ENCODE measurements at places on chromosomes 16 and 17. TPM values are rescaled to one million over a fixed set of nuclear protein-coding genes. Genes with fewer than 3 reads are reported as not detected.

PIEZO1 gene
- total RNA-seq = 375 TPM

CD79B gene
- total RNA-seq = not detected

SLFN11 gene
- total RNA-seq = not detected

SOST gene
- total RNA-seq = not detected

SCO1 gene
- 52.4 TPM for total RNA-seq

NTN3 gene
- total RNA-seq = not detected

MT1H gene
- not detected for total RNA-seq

CMTM2 gene
- total RNA-seq = not detected

MILR1 gene
- total RNA-seq = 0.71 TPM

IFI35 gene
- total RNA-seq = 47.6 TPM

C1QL1 gene
- total RNA-seq = 0.05 TPM

USP32 gene
- total RNA-seq = 19.9 TPM

NOS2 gene
- not detected for total RNA-seq

CPNE7 gene
- total RNA-seq = 16.5 TPM

MYH13 gene
- not detected for total RNA-seq

DRC3 gene
- 0.78 TPM for total RNA-seq

PABPN1L gene
- total RNA-seq = not detected

VASN gene
- total RNA-seq = 2.2 TPM

NOG gene
- total RNA-seq = not detected

C16orf54 gene
- total RNA-seq = 0.05 TPM

NLRP1 gene
- 0.05 TPM for total RNA-seq

UBALD2 gene
- total RNA-seq = 72.5 TPM

MRM1 gene
- 28.3 TPM for total RNA-seq

IL32 gene
- total RNA-seq = 8.5 TPM

MED13 gene
- 19.4 TPM for total RNA-seq

KRTAP9-6 gene
- total RNA-seq = not detected

NXPH3 gene
- not detected for total RNA-seq

HOXB2 gene
- 7.0 TPM for total RNA-seq

KRT13 gene
- 45.8 TPM for total RNA-seq

KRTAP16-1 gene
- not detected for total RNA-seq

OR3A3 gene
- total RNA-seq = not detected

ARHGDIG gene
- 52.0 TPM for total RNA-seq

JPT1 gene
- 232 TPM for total RNA-seq

SCN4A gene
- total RNA-seq = not detected

OTOP3 gene
- total RNA-seq = not detected

OSGIN1 gene
- 16.1 TPM for total RNA-seq

KRTAP1-5 gene
- total RNA-seq = not detected

PHOSPHO1 gene
- total RNA-seq = not detected

SPATA32 gene
- total RNA-seq = not detected

COTL1 gene
- total RNA-seq = 105 TPM

CHTF18 gene
- total RNA-seq = 145 TPM

IL21R gene
- total RNA-seq = not detected

ABCC12 gene
- not detected for total RNA-seq

CA7 gene
- total RNA-seq = not detected

ITGAL gene
- not detected for total RNA-seq

SCGB1C2 gene
- not detected for total RNA-seq

KRT33B gene
- total RNA-seq = not detected

PYY gene
- total RNA-seq = not detected

Data from HT-29 (cell line).